GM12891 (cell line): ENCODE measurements at places on chromosomes 13 and 19.

DNA sequence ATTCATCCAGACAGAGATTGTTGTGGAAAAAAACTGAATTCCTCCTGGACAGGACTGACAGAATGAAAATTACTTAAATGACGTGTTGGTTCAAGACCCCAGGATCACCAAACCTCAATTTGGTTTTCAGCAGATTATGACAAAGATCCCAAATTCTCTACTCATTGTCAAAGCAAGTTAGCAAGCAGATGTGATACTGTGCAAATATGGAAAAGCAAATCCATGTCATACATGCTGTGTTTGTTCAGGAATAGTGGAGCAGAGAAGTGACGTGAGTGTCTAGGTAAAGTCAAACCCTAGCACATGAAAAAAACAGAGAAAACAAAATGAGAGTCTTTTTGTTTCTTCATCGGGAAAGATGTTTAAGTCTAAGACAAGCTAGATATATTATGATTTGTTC lies 169.2 kb upstream of the NBEA start:
- no peak for DNase-seq

- no peak for DNase-seq
Observed at GRCh38 chr13:39498471-39499114, 104.4 kb downstream of the LHFPL6 start.

DNA sequence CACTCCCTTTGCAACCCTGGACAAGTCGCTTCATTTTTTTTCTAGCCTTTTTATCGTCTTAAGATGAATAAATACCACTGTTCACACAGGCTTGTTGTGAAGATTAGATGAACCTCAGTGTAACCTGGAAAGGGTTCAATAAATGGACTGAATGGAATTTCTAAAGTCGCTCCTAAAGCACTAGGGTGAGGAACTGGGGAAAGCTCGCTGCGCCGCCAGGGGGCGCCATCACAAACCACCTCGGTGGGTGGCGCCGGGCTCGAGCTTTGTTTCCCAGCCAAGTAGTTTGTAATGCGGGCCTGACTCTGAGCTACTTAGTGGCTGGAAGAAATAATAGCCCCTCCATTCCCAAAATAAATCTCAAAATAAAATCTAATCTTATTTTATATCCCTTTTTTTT lies 2.2 kb upstream of the CEACAM6 start:
- DNase-seq, result peak; percentile 38

DNA sequence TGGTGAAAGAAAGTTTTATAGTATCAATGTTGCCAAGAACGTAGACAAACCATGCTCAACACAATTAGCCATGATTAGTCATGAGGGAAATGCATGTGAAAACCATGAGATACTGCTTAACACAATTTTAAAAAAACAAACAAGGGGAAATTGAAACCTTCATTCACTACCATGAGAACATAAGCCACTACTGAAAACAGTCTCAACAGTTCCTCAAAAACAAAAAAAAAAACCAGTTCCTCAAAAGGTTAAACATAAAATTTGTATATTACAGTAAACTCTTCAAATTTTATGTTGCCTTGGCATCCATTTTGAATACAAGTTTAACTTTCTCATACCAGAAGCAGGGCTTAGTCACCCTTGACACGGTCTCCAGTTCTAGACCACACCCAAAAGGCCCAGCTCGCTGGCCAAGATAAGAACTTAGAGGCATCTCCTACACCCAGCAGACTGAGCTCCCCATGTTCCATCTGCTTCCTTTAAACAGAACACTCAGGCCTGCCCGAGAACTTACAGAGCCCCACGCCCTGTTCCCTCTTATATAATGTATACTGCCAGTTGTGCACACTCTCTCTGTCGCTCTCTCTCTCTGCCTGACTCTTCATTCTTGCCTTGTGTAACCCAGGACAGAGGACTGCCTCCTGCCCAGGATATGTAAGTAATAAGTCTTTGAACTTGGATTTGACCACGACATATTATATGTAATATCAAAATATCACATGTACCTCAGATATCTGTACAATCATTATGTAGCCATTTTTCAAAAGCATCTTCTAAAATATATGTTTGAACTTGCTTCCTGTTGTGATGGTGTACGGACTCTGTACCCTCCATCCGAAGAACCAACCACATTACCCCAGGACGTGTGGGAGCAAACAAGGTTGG lies 67.4 kb downstream of the STK24 start:
- DNase-seq, result no peak

DNA sequence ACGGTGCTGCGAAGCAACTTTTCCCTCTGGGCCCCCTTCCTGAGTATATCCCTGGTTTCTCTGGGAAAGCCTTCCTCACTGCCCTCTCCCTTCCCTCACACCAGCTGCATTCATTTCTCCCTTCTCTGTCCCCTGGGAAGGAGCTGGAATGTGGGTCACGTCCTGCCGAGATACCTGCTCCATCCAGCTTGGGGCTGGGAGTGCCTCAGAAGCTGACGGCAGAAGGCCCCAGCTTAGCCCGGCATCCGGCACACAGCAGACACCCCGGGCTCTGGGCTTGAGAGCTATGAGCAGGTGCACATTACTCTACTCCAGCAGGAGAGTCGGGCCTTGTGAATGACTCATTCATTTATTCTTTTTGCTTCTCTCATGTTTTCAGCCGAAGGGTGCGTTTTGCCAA lies 170.6 kb downstream of the TEX29 start:
- DNase-seq, result no peak

DNA sequence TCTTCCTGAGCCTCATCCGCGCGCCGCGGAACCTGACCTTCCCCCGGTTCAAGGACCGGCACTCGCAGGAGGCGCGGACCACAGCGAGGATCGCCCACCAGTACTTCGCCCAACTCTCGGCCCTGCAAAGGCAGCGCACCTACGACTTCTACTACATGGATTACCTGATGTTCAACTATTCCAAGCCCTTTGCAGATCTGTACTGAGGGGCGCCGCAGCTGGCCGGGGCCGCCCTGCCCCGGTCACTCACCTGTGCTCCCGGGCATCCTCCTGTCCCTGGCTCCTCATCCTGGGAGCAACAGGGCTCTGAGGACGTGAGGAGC lies 23.9 kb upstream of the KCTD15 start:
- DNase-seq, result no peak

DNA sequence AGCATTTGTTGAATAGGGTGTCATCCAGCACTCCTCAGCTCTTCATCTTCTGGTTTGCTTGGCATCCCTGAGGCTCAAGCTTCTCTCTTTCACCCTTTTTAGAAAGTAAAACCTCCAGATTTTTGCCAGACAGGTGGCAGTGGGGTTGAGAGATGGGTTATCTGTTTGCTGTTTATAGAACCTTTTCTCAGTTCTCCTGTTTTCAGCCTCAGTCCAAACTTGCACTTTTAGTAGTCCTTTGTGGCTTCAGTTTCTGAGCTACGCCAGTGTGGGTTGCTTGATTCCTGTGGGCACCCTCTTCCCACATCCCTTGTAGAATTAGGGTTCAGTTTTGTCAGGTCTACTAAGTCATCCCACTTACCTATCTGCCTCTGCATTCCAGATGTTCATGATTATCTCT lies 147.9 kb downstream of the PAN3 start:
- no peak for DNase-seq
